GM23248 (cell line): ENCODE measurements at places on chromosomes 2 and 18. TPM values are rescaled to one million over a fixed set of nuclear protein-coding genes. Genes with fewer than 3 reads are reported as not detected.

UGT1A4 gene
- not detected in 2 replicates for total RNA-seq

SRD5A2 gene
- not detected in 2 replicates for total RNA-seq

ELOA2 gene
- not detected in 2 replicates for total RNA-seq

TRIM54 gene
- total RNA-seq = not detected in 2 replicates

FAHD2B gene
- total RNA-seq = 0.32 TPM in 1 of 2 replicates, not detected in the other

CACNB4 gene
- total RNA-seq = 0.11 TPM in 1 of 2 replicates, not detected in the other

TMEM214 gene
- total RNA-seq = 74.9 and 90.4 TPM in 2 replicates

MCM6 gene
- 13.7 and 16.4 TPM in 2 replicates for total RNA-seq

LINC00305 gene
- total RNA-seq = not detected in 2 replicates

POTEJ gene
- not detected in 2 replicates for total RNA-seq

GAL3ST2 gene
- total RNA-seq = not detected in 2 replicates

SMAD2 gene
- 77.7 and 86.6 TPM in 2 replicates for total RNA-seq
